Stimulated activated CD8-positive, alpha-beta memory T cell treated with anti-CD3 and anti-CD28 coated beads, Interleukin-15, amount 100 ng/mL, for 1 hour (primary cell): ENCODE measurements at places on chromosomes 4 and X.

DNA sequence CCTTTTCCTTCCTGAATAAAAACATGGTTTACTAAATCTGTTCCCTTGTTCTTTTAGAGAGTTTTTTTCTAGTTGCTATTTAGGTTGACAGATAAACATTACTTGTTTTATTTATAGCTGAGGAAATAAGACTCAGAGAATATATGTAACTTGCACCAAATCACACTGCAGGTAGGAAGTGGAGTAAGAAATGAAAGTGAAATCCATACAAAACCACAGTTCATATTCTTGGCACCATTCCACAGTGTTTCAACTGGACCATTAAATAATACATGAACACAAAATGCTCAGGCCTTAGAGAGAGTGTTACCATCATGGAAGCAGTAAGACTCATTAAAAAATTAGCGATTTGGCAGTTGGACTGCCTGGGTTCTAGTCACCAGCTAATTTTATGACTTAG lies 326.9 kb upstream of the SLIT2 start:
- DNase-seq, result no peak

- no peak for DNase-seq
Observed at GRCh38 chr4:77681792-77682191, 76.2 kb downstream of the CXCL13 start.

- DNase-seq, result no peak
Observed at GRCh38 chr4:167943872-167944505, 148.3 kb upstream of the ANXA10 start.

GRCh38 chrX:47831788-47832187 lies 4.9 kb upstream of the ZNF81 start:
- DNase-seq, result peak; percentile 16

DNA sequence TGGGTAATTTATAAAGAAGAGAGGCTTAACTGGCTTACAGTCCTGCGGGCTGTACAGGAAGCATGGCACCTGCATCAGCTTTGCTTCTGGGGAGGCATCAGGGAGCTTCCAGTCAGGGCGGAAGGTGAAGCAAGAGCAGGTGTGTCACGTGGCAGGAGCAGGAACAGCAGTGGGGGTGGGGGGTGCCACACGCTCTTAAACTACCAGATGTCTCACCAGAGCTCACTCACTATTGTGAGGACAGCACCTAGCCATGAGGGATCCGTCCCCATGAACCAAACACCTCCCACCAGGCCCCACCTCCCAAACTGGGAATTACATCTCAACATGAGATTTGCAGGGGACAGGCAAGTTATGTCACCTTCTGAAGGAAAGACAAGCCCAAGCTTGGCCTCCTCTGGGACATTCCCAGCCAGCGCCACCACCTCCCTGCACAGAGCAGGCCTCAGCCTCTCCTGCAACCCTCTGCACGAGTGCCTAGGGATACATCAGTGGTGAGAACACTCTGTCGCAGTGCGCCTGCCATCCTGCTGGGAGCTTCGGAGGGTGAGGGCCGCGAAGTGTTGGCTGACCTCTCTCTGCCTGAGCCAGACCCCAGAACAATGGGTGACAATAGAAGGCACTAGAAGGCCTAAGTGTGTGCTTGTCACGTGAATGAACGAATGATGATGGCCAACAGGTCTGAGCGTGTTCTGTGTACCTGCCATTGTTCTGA lies 244.3 kb downstream of the EVC2 start:
- no peak for DNase-seq

- DNase-seq, result no peak
Observed at GRCh38 chr4:184384056-184384809, 90.1 kb downstream of the IRF2 start.

GRCh38 chr4:139170932-139171331 lies 6.1 kb downstream of the ELF2 start:
- DNase-seq, result no peak

- no peak for DNase-seq
Observed at GRCh38 chr4:128256539-128256938, 31.1 kb downstream of the PGRMC2 start.

- DNase-seq, result no peak
Observed at GRCh38 chrX:43703211-43703791, 47.2 kb downstream of the MAOA start.

DNA sequence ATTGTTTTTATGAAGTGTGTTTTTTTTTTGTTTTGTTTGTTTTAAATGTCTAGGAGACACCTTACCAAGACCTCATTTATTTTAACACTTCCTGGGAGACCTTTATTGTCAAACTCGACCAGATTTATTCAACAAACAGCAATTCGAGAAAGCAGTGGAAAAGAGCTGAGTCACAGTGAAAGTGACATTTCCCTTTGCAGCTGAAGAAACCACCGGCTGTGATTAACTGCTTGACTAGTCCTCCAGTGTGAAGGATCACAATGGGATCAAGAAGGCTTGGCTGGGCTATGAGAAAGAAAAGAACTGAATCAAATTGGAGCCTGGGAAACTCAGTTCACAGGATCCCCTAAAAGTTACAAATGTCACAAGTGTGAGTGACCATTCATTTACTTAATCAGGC lies 11.9 kb upstream of the ADH7 start:
- no peak for DNase-seq

- DNase-seq, result no peak
Observed at GRCh38 chr4:167282171-167282864, 48.0 kb upstream of the SPOCK3 start.

- DNase-seq, result no peak
Observed at GRCh38 chr4:53960843-53961242, 103.6 kb downstream of the CHIC2 start.
